ENCODE measurements at places on chromosomes 2 and 18.

DNA sequence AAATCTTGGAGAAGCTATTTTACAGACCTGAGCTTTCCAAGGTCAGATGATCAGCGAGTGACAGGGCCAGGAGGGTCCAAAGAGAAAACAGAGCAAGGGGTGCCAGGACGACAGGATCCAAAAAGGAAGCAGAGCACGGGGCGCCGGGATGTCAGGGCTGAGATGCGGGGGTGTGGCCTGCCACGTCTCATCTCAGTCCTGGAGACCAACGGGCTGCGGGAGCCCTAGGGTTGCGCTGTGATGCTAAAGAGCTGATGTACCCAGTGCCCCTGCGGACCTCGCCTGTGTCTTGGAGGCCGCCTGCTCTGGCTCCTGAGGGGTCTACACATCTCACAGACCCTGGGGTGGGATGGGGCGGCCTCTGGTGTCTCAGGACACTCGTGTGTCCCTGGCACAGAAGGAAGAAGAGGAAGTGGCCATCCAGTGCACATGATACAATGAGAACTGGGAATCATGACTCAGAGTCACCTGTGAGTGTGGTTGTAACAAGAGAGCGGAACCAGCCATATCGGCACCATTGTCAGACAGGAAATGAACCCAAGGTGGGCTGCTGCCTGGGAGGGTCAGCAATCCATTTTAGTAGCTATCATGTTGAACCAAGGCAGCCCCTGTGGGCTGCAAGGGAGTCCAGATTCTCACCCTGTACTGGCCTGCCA is 97.8 kb downstream of the MYT1L start:
- no peak for DNase-seq

DNA sequence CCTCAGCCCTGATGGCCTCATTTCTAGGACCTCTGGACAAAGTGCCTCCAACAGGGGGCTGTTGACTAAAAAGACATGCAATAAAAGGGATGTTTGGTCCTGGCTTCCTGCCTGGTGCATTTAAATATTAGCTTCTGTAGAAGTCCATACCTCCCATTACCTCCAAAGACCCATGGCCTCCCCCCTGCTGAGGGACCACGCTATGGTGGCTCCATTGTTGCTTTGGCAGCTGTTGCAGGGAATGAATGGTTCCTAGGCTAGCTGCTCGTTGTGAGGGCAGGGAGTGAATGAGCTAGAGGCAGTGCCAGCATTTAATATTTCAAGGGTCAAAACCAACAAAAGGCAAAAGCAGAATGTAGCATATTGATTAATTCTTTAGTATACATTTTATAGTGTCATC is 285.9 kb downstream of the SLC8A1 start:
- no peak for DNase-seq

DNA sequence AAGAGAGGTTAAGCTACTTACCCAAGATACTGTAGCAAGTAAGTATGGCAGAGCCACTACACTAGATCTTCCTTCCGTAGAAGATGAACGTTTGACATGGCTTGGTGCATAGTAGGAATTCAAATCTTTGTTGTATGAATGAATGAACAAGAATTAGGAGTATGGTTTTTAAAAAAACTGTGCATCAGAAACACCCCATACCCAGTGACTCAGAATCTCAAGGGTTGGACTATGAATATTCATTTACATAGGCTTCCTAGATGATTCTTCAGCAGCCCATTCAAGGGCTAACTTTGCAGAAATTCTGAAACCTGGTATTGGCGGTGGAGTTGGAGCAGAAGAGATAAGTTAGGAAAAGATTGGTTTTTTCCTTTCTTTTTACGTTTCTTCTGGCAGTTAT is 5.4 kb downstream of the ACTR3 start:
- no peak for DNase-seq

DNA sequence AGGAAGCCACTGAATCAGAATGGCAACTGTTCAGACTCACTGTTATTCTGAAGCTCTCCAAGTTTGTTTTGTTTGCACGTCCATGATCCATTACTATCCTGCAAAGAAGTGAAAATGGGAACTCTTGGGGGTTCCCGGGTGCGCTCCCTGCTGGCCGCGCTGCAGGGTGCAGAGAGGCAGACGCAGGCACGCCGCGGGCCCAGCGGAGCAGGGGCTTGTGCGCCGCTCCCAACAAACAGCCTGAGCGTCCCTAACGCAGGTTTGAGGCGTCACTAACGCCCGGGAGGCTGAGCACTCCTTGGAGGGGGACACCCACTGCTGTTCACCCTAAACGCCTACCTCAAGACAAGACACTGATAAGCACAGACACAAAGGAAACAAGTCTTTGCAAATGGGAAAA is 14.3 kb upstream of the PIEZO2 start:
- no peak for DNase-seq

All from stimulated activated CD8-positive, alpha-beta memory T cell treated with anti-CD3 and anti-CD28 coated beads, Interleukin-15, amount 100 ng/mL, for 24 hours (primary cell).